Activated T-cell treated with anti-CD3 and anti-CD28 coated beads for 24 hours (primary cell): ENCODE measurements at places on chromosomes 11 and 22.

- DNase-seq, result no peak
These were observed 67.8 kb downstream of the RASSF10 start for GRCh38 chr11:13076961-13077360.

- no peak for DNase-seq
These were observed 91.3 kb downstream of the RELT start for GRCh38 chr11:73467505-73467904.

DNA sequence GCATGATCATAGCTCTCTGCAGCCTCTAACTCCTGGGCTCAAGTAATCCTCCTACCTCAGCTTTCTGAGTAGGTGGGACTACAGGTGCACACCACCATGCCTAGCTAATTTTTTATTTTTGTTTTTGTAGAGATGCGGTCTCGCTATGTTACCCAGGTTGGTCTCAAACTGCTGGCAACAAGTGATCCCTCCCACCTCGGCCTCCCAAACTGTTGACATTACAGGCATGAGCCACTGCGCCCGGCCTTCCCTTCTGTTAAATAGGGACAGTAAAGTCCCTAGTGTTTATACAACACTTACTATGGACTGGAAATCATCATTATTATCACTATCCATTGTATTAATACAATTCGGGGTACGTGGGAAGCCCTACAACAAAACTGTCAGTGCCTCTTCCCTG is 12.6 kb downstream of the SELENOM start:
- DNase-seq, result no peak

GRCh38 chr11:132444911-132445310 is 1074.5 kb downstream of the NTM start:
- no peak for DNase-seq

DNA sequence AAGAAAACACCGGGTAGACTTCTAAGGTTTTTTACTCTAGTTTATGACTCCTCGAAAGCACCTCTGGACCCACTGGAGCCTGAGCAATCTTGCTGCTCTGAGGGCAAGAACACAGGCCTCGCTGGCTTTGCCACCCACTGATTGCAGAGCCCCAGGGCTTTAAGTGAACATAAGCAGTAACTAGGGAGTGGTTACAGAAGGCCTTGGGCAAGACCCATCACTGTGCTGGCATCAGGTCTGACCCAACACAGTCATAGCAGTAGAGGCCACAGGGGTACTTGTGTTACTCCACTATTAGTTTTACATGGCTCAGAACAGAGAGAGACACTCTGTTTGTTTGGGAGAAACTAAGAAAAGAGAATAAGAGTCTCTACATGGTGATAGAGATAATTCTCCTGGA is 684.5 kb downstream of the FAM181B start:
- no peak for DNase-seq

GRCh38 chr11:35165423-35166368 is 26.7 kb downstream of the CD44 start:
- DNase-seq, result peak; percentile 79

- no peak for DNase-seq
These were observed 203.7 kb downstream of the PGR start for GRCh38 chr11:100925935-100926334.

GRCh38 chr22:23231471-23232093 is 51.3 kb downstream of the BCR start:
- DNase-seq, result no peak

GRCh38 chr22:48649466-48649865 is 1178.2 kb downstream of the BRD1 start:
- no peak for DNase-seq

- DNase-seq, result no peak
These were observed 879.7 kb downstream of the JRKL start for GRCh38 chr11:97269527-97269926.

- DNase-seq, result no peak
These were observed 469 bp downstream of the ZBED5 start for GRCh38 chr11:10857459-10857708.

GRCh38 chr22:24208012-24208749 is 26.9 kb downstream of the SUSD2 start:
- DNase-seq, result no peak

- DNase-seq, result no peak
These were observed 165.7 kb upstream of the GUCY1A2 start for GRCh38 chr11:107183953-107184352.

GRCh38 chr11:119734788-119735187 is 5.8 kb upstream of the NECTIN1 start:
- DNase-seq, result no peak
